ENCODE measurements at places on chromosomes 6 and 20.

GRCh38 chr6:38634518-38634917 is 5.2 kb downstream of the BTBD9 start:
- DNase-seq: no peak

GRCh38 chr6:113893451-113893850 is 36.3 kb downstream of the MARCKS start:
- no peak for DNase-seq

- no peak for DNase-seq
These were observed 293.5 kb downstream of the CDKAL1 start for GRCh38 chr6:20827798-20828197.

DNA sequence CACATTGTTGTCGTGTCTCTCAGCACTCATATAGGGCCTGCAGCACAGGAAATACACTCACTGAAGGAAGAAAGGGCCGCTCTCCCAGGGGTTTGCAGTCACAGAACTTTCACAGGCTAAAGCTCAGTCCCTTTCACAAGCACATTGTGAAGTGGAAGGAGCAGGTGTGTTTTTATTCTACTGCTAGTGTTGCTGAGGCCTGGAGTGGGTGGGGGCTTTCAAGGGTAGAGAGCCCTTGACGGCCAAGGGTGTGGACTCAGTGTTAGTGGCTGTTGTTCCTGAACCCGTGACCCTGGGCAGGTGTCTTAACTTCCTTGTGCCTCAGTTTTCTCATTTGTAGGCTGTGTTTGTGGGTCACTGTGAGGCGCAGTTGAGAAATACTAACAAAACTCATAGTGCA is 66.2 kb upstream of the SLC22A1 start:
- DNase-seq: no peak

DNA sequence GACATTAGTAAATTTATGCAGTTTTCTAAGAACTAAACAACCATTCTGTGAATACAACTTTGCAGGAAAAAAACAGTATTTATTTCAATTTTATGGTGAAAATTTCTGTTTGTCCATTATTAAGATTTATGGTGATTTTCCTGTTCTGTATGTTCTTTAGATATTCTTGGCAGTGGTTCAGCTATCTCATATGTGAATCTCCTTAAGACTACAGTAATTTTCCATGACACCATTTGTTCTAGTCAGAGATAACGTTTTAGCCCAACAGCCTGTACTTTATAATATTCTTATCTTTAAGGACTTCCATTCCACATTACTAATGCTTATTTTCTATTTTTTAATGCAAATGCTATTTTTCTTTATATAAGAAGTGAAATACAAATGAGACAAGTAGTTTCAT is 504.0 kb downstream of the RFPL4B start:
- DNase-seq: no peak

- no peak for DNase-seq
These were observed 385.7 kb upstream of the CITED2 start for GRCh38 chr6:139760128-139760527.

DNA sequence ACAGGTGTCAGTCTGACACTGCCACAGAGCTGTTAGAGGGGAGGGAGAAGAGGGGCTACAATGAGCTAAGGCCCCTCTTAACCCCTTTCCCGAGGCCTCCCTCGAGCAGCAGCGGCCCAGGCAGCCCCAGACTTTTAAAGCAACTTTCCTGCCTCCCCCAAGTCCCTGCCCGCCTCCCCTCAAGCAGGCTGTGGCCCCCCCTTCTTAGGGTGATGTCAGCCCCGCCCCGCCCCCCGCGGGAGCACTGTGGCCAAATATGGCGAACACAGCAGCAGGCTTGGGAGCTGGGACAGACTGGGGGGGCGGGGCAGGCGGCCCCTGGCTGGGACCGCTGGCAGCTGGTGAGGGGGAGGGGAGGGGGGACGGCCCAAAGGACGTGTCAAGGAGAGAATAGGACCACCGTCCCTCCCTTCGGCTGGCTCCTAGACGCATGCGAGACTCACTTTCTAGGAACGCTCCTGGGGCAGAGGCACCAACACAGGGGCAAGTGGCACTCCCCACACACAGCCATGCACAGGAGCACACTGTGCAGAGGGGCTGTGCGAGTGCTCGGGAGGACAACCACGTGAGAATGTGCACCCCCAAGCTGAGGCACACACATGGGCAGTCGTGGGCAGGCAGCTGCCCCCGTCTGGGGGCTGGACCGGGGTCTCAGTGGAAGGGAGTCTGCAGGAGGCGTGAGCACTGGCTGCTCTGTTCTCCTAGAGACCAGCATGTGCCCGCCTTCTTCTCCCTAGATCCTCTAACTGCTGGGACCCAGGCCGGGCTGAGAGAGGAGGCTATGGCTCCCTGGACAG is 6.7 kb downstream of the TEAD3 start:
- DNase-seq: no peak

DNA sequence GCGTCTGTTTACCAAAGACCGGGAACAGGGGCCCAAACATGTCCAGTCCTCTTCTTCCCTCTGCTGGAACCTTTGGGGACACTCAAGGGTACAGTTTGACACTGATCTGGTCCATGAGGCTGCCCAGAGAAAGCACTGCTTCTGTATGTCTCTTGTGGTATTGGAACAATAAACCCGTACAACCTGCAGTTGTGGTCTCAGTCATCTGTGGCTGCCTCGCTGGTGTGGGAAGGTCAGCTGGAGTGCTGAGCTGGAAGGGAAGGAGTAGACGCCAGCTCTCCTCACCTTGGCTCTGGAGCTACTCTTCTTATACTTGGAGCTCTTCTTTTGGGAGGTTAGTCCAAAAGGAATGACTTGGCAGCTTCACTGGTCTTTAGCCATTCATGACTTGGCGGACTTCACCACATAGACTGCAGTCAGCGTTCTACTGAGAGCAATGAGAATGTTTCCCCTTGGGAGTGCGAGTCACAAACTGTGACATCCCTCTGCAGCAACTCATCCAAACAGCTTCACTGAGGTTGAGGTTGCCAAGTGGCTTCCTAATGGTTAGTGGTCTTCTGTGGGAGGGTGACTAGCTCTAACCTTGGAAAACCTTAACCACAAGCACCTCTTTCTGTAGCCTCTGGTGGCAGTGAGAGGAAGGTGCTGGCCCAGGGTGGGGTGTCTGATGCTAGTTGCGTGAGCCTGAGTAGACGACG is 81.2 kb downstream of the ASXL1 start:
- peak; percentile 26 for DNase-seq

GRCh38 chr6:51719297-51719696 is 368.1 kb downstream of the PKHD1 start:
- no peak for DNase-seq

DNA sequence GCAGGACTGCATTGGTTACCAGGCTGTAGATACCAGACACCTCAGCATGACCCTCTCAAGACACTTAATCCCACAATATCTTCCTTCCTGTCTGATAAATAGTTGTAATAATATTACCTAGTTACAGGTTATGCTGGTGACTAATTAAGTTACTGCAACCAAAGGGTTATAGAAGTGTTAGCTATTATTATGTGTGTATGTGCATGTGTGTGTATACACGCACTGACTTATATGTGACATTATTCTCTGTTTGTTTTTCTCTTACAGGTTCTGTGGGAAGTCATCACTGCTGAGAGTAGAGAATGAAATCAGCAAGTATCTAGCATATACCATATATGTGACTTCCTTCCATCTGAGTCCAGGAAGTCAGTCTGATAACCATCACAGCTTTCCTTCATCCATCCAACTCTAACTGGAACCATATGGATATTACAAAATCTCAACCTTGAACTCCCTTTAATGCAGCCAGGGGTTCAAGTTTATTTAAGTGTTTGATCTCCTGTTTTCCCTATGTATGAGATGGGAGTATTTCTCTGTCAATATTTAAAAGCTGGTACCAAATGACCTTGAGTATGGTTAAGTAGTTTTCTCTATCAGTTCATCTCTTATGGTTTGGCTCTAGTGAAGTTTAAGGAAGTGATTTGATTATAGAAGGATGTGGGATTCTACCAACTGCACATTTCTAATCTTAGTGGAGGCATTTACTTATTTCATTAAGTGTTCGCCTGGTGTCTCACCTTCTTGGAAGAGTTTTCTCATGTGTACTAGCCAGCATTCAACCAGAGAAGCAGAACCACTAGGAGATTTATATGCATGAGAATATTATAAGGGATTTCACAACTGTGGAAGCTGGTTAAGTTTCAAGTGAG is 313.2 kb downstream of the HIVEP2 start:
- no peak for DNase-seq

GRCh38 chr6:68728159-68728979 is 93.3 kb downstream of the ADGRB3 start:
- no peak for DNase-seq

DNA sequence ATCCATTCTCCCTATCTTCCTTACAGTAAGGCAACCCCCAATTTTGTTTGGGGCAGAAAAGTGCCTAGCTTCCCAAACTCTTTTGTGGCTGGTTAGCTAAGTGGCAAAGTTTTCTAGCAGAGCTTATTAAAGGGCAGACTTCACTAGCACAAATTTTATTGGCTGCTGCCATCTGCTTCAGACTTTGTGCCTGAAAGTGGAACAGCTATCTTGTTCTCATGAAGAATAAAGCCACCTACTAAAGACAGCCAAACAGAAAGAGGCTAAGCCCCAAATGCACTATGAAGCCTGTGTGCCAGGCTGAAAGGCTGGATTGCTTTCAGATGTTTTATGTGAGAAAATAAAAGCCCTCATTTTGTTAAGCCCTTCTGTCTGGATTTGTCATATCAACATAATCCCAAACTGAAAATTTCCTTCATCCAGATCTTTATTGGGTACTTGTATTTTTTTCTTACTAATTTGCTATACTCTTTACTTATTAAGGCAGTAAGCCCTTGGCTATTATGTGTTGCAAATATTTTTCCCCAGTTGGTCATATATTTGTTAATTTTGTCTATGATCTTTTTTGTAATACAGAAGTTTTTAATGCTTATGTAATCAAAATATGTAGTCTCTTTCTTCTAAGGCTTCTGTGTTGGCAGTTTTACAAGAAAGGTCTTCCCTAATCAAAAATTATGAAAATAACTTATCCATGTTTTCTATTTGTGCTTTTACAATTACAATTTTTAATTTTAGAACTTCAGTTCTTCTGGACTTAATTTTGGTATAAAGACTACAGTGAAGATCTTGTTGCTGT is 191.1 kb downstream of the TASP1 start:
- DNase-seq: no peak

DNA sequence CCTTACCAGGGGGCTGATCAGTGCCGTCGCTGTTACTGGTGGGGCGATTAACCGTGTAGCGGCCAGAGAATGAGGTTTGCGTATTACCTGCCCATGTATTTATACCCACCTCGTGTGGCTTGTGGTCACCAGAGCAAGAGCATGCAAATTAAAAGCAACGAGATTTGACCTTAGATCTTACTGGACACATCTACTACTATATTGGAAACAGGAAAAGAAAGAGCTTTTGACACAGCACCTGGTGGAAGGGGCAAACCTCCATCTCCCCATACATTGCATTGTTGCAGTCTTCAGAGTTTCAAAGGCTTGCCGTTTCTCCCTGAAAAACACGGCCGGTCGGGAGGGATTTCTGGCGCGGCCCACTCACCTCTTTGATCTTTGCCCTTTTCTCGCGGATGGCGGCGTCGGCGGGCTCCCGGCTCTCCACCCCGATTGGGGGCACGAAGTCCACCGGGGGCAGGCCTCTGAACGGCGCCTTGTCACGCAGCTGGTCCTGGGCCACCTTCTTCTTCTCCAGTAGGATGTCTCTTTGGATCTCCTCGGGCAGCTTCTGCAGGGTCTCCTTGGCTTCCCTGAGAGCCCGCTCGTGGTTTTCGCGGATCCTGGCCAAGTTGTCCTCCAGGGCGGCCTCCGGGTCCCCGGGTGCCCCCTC is 1.3 kb downstream of the MAN1A1 start:
- DNase-seq: peak; percentile 40

GRCh38 chr6:107704347-107705013 is 119.6 kb downstream of the SCML4 start:
- DNase-seq: no peak

GRCh38 chr6:34490390-34491090 is 24.7 kb downstream of the PACSIN1 start:
- DNase-seq: no peak

DNA sequence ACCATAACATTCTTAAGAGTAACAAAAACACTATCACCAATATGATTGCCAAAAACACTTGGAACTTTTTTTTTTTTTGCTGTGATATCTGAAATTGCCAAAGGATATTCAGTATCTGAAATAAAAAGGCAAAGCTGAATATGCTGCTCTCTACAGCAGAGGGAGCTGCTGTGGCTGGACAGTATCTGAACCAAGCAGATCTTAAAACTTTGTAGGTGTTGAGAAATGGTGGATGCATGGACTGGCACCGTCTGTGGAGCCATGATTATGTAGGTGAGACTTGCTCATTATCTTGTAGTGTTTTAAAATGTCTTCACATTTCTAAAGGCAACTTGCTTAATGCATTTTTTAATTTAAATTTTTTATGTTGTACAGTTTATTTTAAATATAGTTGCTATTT is 9.2 kb downstream of the PDCD2 start:
- no peak for DNase-seq

GRCh38 chr6:6515691-6516607 is 72.6 kb upstream of the LY86 start:
- peak; percentile 80 for DNase-seq

Measured in T-helper 2 cell treated with Interferon-gamma antibody and Interleukin-4, amounts not matched to agents 5 μg/mL and 100 μg/mL, for 36 hours (primary cell).